AG04450 (cell line): ENCODE measurements at places on chromosomes 13 and 19. TPM values are rescaled to one million over a fixed set of nuclear protein-coding genes. Genes with fewer than 3 reads are reported as not detected.
A peak's percentile ranks its signal among the peaks of the same experiment; 100 is the strongest.

DNA sequence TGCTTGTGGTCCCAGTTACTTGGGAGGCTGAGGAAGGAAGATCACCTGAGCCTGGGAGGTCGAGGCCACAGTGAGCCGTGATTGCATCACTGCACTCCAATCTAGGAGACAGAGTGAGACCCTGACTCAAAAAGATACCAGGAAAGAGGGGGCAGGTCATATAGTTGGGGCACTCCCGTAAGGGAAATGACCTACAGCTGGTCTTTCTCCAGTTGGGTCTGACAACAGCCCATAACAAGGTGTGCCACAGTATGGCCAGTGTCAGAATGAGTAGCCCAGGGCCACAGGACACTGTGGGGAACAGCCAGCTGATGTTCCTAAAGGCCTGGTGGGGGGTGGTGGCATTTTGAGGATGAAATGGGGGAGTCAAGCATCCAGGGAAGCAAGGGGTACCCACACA is 10.8 kb downstream of the DNMT1 start:
- no peak for DNase-seq

GRCh38 chr13:105763851-105764250 is 771.6 kb downstream of the EFNB2 start:
- DNase-seq: no peak

GRCh38 chr13:52751196-52751595 is 11.6 kb upstream of the CNMD start:
- DNase-seq: no peak

DNA sequence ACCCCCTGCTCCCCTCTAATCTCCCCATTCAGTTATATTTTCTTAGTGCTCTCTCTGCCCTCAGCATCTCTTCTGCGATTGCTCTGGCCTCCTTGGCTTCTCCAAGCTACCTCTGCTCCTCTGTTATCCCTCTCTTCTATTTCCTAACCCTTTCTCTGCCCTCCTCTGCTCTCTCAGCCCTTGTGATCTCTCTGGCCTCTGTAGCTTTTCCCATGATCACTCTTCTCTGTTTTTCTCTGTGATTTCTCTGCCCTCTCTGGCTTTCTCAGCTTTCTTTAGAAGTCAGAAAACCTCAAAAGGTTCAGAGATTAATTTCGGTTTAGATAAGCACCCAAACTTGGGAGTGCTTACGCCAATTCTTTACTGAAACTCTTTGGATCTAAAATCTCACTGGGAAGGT is 795.0 kb downstream of the DIAPH3 start:
- DNase-seq: no peak

- DNase-seq: peak; percentile 29
Observed at GRCh38 chr19:38266981-38267597, 2.7 kb downstream of the SPINT2 start.

- no peak for DNase-seq
Observed at GRCh38 chr13:50226515-50227155, 211.4 kb downstream of the KCNRG start.

DNA sequence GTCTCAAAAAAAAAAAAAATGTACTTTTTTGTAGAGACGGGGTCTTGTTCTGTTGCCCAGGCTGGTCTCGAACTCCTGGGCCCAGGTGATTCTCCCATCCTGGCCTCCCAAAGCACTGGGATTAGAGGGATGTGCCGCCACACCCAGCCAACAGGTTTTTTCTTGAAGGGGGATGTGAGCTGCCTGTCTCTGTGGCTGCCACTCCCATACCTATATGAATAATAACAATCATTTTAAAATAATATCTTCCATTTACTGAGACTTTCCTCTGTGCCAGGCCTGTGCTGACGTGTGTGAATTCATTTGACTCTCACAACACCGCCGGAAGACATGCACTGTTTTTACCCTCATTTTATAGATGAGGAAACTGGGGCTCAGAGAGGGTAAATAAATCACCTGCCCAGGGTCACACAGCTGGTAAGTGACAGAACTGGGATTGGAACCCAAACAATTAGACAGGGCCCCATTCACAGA is 7.2 kb upstream of the BCL3 start:
- DNase-seq: no peak

DNA sequence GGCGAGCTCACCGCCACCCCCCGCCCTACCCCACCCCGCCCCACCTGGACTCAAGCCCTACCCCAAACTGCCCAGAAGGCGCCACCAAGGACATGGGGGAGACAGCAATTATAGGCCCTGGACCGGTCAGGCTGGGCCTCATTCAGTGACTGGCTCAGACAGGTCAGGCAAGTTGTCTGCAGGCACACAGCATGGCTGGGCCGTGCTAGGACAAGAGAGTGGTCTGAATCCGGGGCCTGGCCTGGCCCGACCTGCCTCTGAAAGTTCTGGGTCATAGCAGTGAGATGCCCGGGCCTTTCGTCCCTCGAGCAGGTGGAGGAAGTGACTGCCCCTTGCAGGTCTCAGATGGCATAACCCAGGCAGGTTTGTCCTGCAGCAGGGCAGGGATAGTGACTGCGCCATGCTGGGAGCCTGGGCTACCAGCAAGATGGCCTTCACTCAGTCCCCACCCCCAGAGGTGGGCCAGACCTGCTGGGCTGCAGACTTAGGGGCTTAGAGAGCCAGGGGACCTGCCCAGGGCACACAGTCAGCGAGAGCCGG is 21.0 kb downstream of the COMP start:
- DNase-seq: no peak

GRCh38 chr19:58586133-58586765 is 13.1 kb upstream of the MZF1 start:
- no peak for DNase-seq

GRCh38 chr13:38303816-38304320 is 45.8 kb upstream of the UFM1 start:
- no peak for DNase-seq

The PSG2 gene
- polyA plus RNA-seq: 0.71 and 1.0 TPM in 2 replicates
